ENCODE measurements at places on chromosomes 2 and 18.

GRCh38 chr2:9961013-9961412, 9.5 kb downstream of the GRHL1 start:
- DNase-seq, result no peak

DNA sequence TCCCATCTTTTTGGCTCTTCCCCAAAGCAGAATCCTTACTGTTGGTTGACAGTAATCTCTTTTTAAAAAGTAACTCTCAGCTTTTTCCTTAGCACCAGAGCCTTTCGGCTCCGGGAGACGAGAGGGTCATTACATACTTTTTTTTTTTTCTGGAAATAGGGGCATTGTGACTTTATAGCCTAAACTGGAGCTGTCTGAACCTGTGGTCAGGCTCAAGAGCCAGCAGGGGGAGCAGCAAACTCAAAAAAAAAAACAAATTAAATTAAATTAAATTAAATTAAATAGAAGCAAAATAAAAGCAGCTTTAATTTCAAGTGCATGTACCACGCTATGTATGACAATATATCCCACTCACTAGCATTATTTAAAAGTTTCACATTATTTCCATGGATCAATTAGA, 156.6 kb downstream of the DTNA start:
- DNase-seq, result no peak

GRCh38 chr2:206530727-206531126, 87.4 kb downstream of the ADAM23 start:
- no peak for DNase-seq

DNA sequence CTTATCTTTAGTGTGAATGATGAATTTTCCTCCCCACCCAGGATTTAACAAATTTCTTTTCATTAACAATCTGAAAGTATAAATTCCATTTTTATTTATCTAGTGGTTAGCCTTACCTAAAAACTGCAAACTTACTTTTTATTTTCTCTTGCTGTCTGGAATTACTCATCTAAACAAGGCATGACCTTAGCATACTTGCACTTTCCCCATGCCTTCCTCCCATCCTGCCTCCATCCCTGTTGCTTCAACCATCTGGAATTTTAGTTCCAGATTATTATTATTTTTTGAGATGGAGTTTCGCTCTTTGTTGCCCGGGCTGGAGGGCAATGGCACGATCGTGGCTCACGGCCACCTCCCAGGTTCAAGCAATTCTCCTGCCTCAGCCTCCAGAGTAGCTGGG, 35.6 kb downstream of the GDF7 start:
- no peak for DNase-seq

GRCh38 chr2:58032016-58032763, 14.4 kb upstream of the VRK2 start:
- no peak for DNase-seq
